Activated T-helper 9 cell treated with anti-CD3 and anti-CD28 coated beads, Interleukin-2, amount 50 U/mL, for 16 hours (primary cell): ENCODE measurements at places on chromosomes 3 and 15.

DNA sequence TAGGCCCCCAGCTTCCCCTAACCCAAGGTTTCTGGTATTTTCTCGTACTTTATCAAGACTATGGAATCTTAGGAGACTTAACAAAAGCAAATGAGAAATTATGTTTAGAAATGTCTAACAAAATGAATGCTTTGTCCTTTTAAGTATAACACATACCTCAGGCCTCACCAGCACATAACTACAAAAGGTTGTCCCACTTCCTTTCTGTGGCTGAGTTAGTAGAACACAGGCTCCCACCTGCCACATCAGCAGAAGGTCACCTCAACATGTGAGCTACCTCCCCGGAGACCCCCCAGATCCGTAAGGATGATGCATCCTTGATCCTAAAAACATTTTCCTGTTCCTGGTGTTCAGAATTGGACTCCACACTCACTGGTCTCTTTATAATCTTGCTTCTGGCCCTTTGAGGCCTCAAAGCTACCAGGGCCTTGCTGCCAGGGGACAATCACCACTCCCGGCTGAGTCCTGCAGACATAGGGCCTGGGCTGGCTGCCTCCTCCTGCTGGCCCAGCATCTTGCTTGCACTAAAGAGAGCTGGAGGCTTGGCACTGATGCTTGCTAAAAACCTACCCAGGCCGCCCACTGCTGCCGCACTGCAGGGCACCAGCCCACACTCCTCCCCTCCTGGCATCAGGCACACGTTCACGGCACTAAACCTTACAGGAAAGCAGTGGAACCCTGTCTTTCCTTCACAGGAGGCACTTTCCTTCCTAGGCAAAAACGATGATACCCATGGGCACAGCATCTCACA, 2.9 kb downstream of the CCRL2 start:
- DNase-seq: no peak

DNA sequence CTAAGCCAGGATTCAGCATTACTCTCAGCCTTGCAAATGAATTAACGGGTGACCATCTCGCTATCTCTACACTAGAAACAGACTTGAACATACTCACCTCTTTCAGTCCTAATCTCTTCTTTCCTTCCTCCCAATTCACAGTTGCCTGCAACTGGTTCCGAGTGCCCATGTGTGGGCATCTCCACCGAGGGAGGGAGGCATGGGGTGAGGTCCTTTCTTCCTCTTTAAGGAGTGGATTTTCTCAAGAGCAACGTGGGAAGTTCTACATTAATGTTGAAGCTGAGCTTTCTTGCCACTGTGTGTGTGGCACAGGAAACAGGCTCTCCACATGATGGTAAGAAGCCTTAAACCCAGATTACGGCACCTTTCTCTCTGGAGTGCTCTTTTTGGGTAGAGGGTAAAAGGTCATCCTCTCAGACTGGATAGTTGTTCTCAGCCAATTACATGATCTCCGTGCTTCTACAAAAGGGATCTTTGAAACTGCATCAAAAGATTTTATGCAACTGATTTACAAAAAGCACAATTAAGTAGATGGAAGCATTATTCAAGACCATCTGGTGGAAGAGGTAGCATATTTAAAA, 286.8 kb upstream of the NR2F2 start:
- no peak for DNase-seq

DNA sequence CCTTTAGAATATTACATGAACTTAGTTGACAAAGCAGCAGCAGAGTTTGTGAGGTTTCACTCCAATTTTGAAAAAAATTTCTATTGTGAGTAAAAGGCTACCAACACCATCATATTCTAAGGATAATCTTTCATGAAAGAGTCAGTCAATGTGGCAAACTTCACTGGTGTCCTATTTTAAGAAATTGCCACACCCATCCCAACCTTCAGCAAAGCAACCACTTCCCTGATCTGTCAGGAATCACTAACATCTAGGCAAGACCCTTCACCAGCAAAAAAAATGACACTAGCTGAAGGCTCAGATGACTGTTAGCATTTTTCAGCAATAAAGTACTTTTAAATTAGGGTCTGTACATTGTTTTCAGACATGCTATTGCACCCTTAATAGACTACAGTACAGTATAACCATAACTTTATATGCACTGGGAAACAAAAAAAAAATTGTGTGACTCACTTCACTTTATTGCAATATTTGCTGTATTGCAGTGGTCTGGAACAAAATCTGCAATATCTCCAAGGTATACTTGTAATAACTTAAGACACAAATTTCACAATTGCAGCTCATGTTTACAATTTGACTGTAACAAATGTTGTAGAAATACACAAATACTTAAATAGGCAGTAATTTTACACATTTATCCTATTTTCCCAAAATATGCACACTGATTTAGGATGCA, 38.9 kb upstream of the ALCAM start:
- DNase-seq: no peak

- no peak for DNase-seq
These were observed 40.2 kb upstream of the SLC6A11 start for GRCh38 chr3:10775828-10776227.

GRCh38 chr3:63817225-63817624, 1.9 kb upstream of the C3orf49 start:
- no peak for DNase-seq

GRCh38 chr3:14113965-14114635, 10.6 kb downstream of the CHCHD4 start:
- DNase-seq: no peak

GRCh38 chr3:161350916-161351315, 20.4 kb downstream of the SPTSSB start:
- DNase-seq: no peak

- DNase-seq: no peak
These were observed 124.5 kb downstream of the PEAK1 start for GRCh38 chr15:77295446-77295845.

DNA sequence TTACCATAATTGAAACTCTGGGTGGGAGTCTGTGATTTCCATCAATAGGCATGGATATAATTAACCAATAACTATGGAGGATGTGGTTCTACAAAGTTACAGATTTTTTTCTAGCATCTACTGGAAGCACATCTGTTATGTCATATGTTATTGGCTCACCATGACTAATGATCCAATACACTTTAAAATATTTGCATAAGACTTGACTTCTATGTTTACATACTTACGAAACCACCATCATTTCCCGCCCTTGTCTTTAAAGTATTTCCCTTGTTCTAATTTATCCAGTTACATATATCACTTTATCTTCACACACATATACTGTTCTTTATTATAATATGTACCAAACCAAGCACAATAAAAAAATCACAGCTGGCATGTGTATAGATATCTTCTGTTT, 380.3 kb upstream of the CBLB start:
- DNase-seq: no peak

- no peak for DNase-seq
These were observed 929.2 kb upstream of the CFAP20DC start for GRCh38 chr3:59978979-59979378.

DNA sequence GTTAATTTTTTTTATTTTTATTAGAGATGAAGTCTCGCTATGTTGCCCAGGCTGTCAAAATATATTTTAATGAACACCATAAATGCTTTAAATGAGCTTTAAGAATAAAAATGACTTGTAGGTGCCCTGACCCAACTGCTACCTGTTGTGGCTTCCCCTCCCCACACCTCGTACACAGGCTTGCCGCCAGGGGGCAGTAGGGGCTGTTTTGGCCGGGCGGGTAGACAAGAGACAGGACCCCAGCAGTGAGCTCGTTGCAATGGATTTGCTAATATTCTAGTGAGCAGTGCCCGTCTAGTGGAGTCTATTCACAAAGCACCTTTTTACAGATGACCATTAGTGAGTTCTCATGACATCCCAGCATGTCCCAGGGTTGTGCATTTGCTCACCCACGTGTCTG, 418.1 kb downstream of the OCA2 start:
- DNase-seq: no peak

DNA sequence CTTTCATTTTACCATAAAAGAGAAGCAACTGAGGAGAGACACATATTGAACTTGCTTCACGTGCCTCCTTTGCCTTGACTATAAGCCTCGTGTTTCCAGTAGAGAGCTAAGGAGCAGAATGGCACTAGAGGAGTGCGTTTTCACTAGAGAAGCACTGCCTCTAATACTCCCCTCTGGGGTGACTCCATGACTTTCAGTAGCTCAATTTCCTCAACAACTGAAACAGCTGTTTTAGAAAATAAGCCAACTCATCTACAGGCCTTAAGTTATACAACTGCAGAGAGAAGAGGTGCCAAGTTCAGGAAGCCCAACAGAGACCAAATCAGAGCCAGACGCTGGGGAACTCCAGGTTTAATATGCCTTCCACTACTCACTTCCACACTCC, 1.9 kb downstream of the UBP1 start:
- DNase-seq: no peak

- DNase-seq: no peak
These were observed 65.6 kb upstream of the PRR23C start for GRCh38 chr3:139110072-139110830.

DNA sequence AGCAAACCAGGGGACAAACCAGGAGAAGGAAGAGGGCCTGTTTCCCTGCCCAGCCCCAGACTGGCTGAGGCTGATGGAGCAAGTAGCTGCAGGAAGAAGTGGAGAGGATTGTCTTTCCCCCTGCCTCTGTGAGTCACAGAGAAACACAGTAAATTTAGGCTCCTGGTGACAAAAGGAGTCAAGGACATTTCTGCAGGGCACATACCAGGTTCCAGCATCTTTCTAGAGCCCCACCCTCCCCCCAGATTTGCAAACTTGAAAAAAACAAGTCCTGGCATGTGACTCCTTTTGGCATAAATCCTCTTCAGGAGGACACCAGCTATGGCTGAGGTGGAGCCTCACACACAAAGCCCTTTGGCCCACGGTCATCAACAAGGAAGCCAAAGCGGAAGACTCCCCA, 17.8 kb downstream of the PLD1 start:
- no peak for DNase-seq

DNA sequence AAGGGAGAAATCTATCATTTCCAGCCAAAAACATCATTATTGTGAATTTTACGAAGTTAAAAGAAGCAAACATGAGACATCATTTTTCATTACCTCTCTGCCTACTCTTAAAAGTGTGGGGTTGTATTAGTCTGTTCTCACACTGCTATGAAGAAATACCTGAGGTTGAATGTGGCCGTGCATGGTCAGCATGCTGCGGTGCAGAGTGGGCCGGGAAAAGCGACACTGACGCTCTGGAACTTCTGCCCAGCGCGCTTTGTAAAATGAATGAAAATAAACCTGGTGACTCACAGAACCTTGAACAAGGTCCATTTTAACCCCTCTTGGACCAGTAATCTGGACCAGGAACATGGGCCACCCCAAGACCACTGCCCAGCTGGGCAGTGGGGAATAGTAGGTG, 31.0 kb upstream of the DNAJC13 start:
- DNase-seq: no peak

DNA sequence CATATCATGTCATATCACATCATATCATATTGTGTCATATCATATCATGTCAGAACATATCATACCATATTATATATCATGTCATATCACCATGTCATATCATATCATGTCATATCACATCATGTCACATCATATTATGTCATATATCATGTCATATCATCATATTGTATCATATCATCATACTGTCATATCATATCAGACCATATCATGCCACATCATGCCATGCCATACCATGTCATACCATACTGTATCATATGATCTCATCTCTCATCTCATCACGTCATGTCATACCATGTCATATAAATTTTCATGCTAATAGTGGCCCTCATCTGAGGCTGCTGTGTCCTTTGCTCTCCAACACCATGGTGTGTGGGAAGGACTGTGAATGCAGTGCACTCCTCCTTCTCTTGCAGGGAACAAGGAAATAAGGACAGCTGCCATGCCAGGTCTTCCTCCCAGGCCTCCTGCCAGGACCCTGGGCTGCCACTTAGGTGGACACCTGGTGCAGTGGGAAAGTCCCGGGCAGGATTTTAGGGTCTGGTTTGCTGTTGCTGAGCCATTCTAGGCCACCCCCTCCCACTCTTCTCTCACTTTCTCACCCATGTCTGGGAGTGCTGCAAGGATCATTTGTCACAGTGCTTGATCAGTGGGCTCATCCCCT, 72.4 kb upstream of the TRPM1 start:
- DNase-seq: no peak

- no peak for DNase-seq
These were observed 277.9 kb upstream of the SEMA6D start for GRCh38 chr15:47439146-47440111.

GRCh38 chr15:91566141-91566540, 287.4 kb upstream of the SLCO3A1 start:
- no peak for DNase-seq

DNA sequence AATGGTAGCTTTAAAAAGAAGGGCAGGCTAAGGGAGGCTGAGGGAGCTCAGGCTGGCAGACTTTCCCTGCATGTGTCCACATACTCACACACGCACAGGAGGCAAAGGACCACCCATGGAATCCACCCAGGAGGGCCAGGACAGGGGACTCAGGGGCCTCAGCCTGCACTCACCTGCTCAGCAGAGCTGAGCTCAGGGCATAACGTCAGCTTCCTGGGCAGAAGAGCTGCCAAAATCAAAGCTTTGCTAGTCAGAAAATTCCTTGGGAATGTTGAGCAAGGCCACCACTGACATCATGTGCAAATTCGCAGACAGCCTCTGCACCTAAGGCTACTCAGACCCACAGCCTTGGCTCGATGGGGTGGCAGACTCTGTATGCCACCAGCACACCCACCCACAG, 16.4 kb upstream of the ALAS1 start:
- no peak for DNase-seq

GRCh38 chr3:21752749-21753347, 1.8 kb upstream of the ZNF385D start:
- no peak for DNase-seq

DNA sequence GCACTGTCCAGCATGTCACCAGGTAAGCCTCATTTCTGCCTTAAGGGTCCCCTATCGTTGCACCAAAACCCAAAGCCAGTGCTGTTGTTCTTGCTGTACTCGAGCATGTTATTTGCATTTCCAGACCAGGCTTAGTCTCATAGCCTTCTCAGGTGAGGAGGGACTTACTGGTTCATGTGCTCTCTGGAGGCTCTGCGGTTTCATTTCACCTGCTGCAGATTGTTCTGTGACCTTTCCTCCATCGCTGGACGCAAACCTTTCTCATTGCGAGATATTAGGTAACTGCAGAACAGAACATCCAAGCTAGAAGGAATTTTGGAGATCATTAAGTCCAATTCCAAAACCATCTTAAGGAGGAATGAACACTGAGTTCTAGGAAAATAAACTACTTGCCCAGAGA, 187.3 kb upstream of the BCL6 start:
- DNase-seq: no peak

GRCh38 chr15:81419332-81419943, 45.4 kb upstream of the TMC3 start:
- no peak for DNase-seq

GRCh38 chr15:82768414-82769054, 37.3 kb downstream of the FSD2 start:
- no peak for DNase-seq
